ENCODE measurements at places on chromosomes 1 and 21. TPM values are rescaled to one million over a fixed set of nuclear protein-coding genes. Genes with fewer than 3 reads are reported as not detected.
A peak's percentile ranks its signal among the peaks of the same experiment; 100 is the strongest.

The RAB7B gene
- total RNA-seq: 2.6 TPM

The PPIH gene
- total RNA-seq: 30.3 TPM

The LHX8 gene
- 0.08 TPM for total RNA-seq

The FMO1 gene
- not detected for total RNA-seq

The DHDDS gene
- total RNA-seq: 35.4 TPM

The TAS1R1 gene
- not detected for total RNA-seq

The TTC34 gene
- 0.03 TPM for total RNA-seq

The TNFRSF8 gene
- not detected for total RNA-seq

The ABCD3 gene
- 42.5 TPM for total RNA-seq

The UBASH3A gene
- not detected for total RNA-seq

The ATP6V1G3 gene
- total RNA-seq: not detected

- no peak for DNase-seq
Measured at GRCh38 chr1:209547626-209548025, 35.9 kb upstream of the CAMK1G start.

DNA sequence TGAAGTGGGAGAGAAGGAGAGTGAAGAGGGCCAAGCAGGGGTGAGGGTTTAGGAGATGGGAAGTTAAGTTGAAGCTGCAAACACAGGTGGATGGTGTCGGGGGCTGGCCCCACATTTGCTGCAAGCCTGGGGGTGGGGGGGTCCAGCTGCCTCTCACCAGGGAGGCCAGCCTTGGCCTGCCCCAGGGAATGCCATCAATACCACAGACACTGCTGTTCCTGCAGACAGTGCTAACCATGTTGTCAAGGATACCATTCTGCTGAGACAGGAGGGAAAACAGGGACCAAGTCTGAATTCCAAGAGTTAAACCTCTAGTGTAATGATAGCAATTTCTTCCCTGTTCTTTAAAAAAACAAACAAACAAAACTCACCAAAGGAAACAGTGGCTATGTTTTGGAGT is 8.0 kb downstream of the MECR start:
- DNase-seq: no peak

DNA sequence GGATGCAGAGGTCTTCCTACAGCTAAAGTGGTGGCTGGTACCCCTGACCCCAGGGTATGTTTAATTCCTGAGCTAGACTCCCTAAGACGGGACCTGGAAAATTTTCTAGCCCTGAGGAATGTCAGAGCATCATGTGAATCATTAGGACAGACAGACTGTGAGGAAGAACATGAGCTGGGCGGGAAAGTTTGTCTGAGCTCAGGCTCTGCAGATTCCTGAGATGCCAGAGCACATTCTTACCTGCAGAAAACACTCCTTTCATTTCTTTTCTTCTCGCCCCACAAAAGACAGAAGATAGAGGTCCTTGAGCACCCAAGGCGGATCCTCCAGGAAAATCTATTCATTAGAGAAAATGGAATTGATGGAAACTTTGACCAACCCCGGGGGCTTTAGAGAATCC is 6.5 kb downstream of the CAPN2 start:
- no peak for DNase-seq

GRCh38 chr1:177824508-177824982 is 145.3 kb downstream of the SEC16B start:
- DNase-seq: no peak

DNA sequence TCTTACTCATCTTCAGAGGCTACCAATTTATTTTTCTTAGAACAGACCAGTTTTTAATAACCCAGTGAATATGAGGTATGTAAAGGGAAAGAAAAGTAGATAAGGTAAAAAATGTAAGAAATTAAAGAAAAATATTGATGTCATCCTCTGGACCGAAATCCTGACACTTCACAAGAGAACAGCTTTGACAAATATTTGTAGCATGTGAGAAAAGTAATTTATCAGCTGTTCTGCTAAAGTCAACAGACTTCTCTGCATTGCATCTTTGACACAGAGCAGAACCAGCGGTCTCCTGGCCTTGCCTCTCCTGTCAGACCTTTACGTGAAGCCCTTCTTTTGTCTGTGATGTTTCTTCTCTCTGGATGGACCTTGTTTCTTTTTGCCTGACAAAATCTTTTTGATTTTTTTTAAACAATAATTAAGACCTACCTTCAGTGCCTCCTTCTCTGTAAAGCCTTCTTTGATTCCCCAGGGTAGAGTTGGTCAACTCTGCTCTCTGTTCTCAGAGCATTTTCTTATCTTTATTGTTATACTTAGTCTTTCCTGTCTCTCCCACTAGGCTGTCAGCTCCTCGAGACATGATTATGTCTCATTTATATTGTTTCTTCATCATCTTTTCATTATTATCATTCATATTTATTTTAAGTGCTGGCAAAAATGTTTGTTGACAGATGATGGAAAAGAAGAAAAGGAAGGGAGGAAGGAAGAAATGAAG is 35.4 kb downstream of the RGS4 start:
- no peak for DNase-seq

DNA sequence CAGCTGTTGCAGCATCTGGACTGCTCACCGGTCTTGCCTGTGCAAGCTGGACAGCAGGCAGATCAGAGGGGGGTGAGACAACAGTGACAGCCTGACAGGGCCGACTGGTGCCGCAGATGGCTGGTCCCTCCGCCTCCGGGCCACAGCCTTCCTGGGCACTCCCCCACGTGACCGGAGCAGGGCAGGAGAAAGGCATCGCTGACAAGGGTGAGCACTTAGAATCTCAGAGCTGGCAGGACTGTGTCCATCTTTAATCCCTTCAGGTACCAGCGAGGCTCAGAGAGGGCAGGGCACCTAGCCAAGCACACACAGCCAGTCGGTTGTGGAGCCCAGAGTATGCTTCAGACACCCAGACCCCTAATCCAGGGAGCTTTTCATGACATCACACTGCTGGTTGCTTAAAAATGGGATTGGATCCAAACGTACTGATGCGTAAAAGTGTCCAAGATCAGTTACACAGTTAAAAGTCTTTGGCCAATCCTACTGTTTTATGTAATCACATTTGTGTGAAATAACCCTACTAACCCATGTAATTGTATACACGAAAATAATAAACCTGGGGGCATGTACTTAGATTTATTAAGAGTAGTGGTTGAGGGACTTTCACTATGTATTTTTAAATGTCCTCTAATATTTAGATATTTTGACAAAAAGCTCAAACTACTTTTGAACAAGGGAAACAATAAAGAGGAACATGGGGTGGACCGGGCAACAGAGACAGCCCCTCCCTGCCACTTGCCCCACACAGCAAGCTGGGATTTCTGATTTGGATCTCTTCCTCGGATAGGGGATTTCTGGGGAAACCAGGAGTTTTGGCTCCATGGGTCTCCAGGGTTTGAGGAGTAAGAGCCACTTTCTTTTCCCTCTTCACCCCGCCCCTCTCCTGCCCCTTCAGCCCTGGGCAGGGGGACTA is 758 bp upstream of the CNTN2 start:
- DNase-seq: no peak

GRCh38 chr1:187691439-187691838 is 862.7 kb downstream of the PLA2G4A start:
- DNase-seq: no peak

DNA sequence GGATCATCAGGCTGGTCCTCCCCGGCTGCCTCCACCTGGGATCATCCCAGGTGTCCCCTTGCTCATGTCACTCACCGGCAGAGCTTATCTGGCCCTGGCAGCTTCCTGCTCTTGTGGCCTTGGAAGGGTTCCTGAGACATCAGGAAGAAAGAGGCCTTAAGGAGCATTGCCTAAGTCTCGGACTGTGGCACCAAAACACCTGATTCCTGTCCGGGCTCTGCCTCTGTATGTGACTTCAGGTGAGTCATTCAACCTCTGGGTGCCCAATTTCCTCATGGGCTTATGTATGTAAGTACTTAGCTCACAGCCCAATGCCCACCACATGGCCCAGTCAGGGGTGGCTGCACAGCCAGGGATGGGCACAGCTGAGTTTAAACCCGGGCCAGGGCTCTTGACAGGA is 255.9 kb upstream of the VAMP3 start:
- no peak for DNase-seq

DNA sequence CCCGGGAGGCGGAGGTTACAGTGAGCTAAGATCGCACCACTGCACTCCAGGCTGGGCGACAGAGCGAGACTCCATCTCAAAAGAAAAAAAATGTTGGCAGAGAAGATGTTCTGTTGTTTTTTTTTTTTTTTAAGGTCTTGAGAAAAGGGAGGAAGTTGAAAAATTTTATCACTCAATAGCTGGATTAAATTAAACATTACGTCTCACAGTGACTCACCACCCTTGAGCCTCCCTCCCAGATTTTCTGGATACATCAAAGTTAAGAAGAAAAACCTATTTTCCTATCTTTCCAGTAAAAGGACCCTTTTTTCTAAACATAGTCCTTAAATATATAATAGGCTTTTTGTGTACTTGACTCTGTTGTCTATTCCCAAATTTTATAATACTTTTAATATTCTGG is 35.5 kb downstream of the IFNAR1 start:
- no peak for DNase-seq

- peak; percentile 68 for DNase-seq
Measured at GRCh38 chr1:32350785-32351398, 11.4 kb downstream of the FAM229A start.

- no peak for DNase-seq
Measured at GRCh38 chr1:173276922-173277800, 70.0 kb upstream of the TNFSF4 start.

DNA sequence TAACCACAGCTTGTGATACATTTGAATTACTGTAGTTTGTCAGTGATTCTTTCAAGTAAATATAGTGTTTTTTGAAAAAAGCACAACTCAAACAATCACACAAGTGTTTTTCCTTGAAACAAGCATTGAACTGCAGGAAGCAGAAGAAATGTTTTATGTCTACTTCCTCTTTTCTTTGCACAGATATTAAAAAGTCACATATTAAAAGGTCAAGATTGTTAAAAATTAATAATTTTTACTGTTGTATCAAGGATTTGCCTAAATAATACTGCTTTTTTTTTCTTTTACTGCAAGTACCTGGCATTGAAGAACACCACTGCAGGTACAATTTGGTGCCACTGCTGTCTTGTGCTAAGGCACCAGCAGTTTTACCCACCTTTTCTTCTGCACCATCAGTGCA is 214.2 kb upstream of the C1orf105 start:
- DNase-seq: no peak

GRCh38 chr1:89588480-89588879 is 44.4 kb upstream of the LRRC8C start:
- no peak for DNase-seq

GRCh38 chr1:58238846-58239245 is 307.7 kb downstream of the OMA1 start:
- DNase-seq: peak; percentile 9

GRCh38 chr1:74586253-74586897 is 74.0 kb upstream of the LRRC53 start:
- DNase-seq: no peak

DNA sequence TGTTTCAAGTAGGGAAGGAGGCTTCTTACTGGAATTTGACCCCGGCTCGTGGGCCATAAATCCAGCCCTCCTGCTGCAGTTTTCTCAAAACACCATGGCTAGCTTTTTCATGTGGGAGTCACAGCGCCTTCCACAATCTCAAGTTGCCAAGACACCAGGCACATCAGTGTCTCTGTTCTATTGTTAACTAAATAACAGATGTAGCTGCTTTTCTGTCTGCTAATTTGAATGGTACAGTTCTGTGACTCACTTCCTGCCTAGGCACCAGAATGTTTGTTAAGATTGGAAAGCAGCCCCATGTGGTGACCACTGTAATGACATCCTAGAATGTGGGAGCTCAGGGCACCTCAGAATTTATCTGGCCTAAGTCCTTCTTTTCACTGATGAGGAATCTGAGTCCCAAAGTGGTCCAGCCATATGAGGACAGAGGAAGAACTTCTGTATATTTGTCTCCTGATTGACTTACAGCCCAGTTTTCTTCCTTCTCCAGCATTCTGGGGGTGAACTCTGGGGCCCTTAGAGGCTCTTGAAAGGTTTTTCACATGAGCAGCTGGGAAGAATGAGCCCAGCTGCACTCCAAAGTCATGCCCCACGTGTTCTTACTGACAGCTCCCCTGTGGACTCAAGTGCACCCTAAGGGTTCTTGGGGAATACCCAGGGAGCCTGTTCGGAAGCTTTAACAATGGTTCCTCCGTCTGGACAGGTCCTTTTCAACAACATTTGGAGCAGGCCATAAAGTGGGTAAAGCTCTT is 27.5 kb downstream of the TRIM45 start:
- DNase-seq: no peak

DNA sequence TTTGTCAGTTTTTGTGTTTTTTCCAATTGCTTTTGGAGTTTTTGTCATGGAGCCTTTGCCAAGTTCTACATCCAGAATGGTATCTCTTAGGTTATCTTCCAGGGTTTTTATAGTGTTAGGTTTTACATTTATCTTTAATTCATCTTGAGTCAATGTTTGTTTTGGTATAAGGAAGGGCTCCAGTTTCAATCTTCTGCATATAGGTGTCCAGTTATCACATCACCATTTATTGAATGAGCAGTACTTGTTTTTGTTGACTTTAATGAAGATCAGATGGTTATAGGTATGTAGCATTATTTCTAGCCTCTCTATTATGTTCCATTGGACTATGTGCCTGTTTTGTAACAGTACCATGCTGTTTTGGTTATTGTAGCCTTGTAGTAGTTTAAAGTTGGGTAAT is 1233.1 kb downstream of the PLA2G4A start:
- DNase-seq: no peak

DNA sequence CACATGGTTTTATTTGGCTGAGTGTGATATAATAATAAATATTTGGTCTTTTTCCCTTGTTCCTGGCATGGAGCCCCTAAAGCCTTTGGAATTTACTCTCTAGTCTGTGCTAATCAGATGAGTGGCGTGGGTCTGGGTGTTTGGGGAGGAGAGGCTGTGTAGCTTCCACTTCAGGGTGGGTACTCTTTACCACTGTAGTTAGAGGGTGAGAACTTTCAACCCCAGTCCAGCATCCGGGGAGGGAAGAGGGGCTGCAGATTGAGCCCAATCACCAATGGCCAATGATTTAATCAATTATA is 20.0 kb downstream of the USP25 start:
- DNase-seq: no peak

GRCh38 chr1:35290452-35290851 is 21.9 kb downstream of the ZMYM4 start:
- no peak for DNase-seq

Measured in SK-MEL-5 (cell line).